ENCODE measurements at places on chromosomes 3 and 15.
A peak's percentile ranks its signal among the peaks of the same experiment; 100 is the strongest.

DNA sequence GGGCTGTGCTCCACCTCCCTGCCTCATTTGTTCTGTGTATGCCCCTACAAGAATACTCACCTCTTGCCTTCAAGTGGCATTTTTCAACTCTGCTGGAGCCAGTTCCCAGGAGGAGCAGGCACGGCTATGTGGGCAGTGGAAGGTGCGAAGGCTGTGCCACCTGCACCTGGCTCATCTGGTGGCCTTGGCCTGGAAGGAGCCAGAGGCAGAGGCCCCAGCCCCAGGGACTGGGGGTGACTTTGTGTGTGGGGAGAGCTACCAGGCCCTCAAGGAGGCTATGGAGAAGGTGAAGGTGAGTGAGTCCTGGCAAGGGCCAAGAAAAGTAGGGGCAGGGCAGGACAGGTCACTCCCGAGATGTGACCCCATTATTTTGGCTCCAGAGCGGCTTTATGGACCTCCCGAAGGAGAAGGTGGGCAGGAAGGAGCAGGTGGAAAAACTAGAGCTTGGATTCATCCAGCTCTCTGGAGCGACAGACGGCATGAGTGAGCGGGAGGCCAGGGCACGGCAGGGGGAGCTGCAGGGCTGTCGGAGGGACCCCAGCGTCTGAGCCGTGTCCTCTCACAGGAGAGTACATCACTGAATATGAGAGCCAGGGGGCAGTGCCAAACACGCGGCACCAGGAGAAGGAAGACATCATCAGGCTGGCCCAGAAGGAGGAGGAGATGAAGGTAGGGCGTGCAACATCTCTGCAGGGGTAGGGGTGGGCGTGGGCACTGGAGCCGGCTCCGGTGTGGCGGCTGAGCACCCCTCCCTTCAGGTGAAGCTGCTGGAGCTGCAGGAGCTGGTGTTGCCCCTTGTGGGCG lies 57.3 kb upstream of the UBE2Q2 start:
- DNase-seq, result no peak

GRCh38 chr3:126937973-126938372 lies 44.9 kb upstream of the PLXNA1 start:
- DNase-seq, result no peak

GRCh38 chr3:131038326-131038725 lies 11.6 kb downstream of the NEK11 start:
- no peak for DNase-seq

GRCh38 chr3:135226057-135226456 lies 431.0 kb downstream of the EPHB1 start:
- no peak for DNase-seq

- DNase-seq, result no peak
Measured at GRCh38 chr15:49625460-49626036, 4.7 kb downstream of the DTWD1 start.

- no peak for DNase-seq
Measured at GRCh38 chr3:123637131-123637530, 52.3 kb upstream of the HACD2 start.

DNA sequence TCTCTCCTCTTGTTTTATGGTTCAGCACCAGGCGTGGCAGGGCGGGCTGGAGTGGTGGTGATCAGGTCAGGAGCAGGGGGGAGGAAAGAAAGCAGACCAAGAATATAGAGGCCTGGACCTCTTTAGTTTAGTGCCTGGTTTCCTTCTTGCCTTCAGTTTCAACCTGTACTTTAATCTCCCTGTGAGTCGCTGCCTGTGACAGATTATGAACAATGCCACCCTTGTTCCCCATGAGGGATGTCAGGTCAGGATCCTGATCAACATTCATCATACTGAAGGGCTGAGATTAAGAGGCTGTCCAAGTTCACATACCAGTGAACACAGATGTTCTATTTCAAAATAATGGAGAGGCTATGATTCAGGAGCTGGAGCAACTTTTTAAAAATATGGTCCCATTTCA lies 11.4 kb downstream of the ENTPD3 start:
- DNase-seq, result no peak

DNA sequence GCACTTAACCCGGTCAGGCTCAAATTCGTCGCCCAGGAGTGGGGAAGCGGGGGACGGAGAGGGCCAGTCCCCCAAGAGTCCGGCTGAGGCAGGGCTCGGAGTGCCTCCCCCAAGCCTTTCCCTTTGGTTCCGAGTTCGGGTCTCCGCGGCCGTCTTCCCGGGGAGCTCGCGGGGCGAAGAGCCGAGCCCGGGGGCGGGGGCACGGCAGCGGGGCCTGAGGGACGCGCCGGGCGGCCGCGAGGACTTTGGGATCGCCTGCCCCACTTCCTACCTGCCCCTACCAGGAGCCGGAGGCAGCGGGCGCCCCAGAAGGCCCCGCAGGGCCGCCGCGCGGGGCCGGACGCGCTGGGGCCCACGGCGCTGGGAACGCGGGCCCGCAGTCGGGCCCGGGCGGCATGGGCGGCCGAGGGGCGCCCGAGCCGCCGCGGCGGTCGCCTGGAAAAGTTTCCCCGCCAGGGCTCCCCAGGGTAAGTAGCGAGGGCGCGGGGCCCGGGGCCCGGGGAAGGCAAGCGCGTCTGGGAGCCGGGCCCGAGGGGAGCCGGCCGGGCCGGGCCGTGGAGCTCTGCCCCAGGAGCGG lies 2.8 kb downstream of the FURIN start:
- DNase-seq, result no peak

- DNase-seq, result no peak
Measured at GRCh38 chr15:99711625-99712024, 21.6 kb downstream of the LYSMD4 start.

GRCh38 chr3:89957451-89957850 lies 850.0 kb downstream of the EPHA3 start:
- no peak for DNase-seq

DNA sequence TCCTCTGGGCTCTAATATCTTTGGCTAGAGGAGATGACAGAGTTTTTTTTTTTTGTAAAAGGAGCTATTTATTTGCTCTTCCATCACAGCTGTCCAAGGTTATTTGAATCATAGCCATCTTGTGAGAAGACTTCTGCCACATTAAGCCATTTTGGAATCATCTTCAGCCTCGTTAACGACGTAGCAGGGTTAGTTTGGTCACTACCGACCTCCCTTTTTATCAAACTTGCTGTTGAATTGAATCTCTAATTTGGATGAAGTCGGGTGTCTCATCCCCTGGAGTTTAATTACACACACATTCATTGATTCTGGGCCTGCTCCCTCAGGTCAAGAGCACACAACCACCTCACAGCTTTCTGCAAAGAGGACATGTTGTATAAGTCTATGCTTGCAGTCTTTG lies 238.7 kb downstream of the CPNE4 start:
- DNase-seq, result no peak

DNA sequence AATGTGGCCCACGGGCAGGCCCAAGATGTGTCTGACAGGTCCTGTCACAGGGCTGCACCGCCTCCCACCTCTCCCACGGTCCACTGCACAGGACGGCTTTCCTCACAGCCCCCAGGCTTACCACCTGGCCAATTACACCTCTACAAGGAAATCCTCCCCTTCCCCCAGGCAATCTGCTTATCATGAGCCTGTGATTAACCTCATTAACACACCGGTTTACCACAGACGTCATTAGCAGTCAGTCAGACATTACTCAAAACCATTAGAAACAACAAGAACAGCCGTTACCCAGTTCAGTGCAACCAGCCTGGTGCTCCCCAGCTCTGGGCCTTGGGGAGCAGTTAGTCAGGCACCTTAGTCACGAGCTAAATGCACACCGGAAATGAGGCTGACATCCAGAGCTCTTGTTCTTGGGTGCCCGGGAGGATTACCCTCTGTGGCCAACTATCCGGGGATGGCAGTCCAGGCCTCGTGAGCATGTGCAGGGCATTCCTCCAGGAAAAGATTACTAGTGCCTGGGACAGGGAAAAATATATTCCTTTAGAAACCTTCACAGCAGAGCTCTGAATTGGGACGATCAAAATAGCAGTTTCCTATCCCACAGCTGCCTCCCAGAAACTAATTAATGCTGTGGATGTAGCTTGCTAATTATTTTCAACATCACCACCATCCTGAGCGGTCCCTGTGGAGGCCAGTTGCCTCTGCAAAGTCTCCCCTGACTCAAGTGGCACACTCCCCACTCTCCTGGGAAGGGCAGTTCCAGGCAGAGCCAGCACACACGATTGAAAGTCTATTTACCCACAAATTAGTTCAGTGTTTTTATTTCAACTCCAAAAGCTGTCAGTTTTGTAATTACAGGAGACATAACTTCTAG lies 117.4 kb upstream of the ZBED2 start:
- DNase-seq, result no peak

GRCh38 chr3:181794011-181794790 lies 82.5 kb downstream of the SOX2 start:
- DNase-seq, result no peak

GRCh38 chr3:110741891-110742290 lies 329.7 kb upstream of the NECTIN3 start:
- no peak for DNase-seq

- no peak for DNase-seq
Measured at GRCh38 chr3:59254433-59254832, 204.6 kb upstream of the CFAP20DC start.

DNA sequence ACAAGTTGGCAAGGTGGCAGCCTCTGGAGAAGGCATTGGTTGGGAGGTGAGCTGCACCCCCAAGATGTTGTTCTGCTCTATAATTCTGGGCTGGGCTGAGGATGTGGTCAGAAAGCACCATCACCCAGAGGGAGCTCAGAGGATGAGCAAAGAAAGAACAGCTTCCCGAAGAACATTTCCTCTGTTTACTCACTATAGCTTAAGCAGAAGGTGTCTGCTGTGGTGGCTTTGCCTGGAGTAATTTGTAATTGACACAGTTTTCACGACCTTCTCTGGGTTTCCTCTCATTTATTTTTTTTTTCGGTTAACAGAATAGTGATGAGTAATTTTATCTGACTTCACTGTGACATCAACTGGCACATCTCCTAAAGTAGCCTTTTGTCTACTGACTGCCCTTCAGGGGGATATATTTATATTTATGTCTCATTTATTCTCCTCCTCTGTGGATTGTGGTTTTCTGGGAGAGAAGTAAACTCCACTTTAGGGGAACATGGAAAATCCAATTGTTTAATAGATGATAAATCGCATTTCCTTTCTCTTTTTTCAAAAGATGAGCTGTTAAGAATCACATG lies 49.5 kb upstream of the ABHD17C start:
- DNase-seq, result no peak

DNA sequence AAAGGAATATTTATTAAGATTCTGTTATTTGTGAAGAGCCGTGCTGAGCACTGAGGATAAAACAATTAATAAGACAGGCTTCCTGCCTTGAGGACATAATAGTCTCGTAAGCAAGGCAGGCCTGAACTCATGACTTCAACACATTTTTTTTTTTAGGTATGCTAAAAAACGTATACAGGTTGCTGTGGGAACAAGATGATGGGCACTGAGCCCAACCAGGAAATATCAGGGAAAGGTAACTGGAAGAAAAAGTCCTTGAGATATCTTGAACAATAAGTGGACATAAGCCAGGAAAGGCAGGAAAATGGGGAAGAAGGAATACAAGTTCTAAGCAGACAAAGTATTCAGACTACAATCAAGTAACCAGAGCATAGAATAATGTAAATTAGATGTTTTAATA lies 26.1 kb downstream of the CERS3 start:
- DNase-seq, result no peak

- no peak for DNase-seq
Measured at GRCh38 chr3:106108925-106109324, 240.1 kb upstream of the CBLB start.

GRCh38 chr15:62807539-62808130 lies 234.9 kb upstream of the TPM1 start:
- no peak for DNase-seq

GRCh38 chr3:71629711-71630110 lies 46.2 kb upstream of the FOXP1 start:
- peak; percentile 10 for DNase-seq

GRCh38 chr3:65112751-65113300 lies 425.0 kb upstream of the ADAMTS9 start:
- no peak for DNase-seq

DNA sequence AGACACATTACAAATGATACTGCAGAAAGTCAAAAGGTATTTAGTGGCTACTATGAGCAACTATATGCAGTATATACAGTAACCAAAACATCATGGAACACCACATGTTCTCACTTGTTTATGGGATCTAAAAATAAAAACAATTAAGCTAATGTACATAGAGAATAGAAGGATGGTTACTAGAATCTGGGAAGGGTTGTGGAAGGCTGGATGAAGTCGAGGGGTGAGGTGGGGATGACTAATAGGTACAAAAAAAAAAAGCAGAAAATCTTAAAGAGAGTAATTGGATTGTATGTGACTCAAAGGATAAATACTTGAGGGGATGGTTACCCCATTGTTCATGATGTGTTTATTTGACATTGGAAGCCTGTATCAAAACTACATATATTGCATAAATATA lies 848.8 kb upstream of the GBE1 start:
- no peak for DNase-seq

- no peak for DNase-seq
Measured at GRCh38 chr3:77446761-77447160, 406.9 kb downstream of the ROBO2 start.

DNA sequence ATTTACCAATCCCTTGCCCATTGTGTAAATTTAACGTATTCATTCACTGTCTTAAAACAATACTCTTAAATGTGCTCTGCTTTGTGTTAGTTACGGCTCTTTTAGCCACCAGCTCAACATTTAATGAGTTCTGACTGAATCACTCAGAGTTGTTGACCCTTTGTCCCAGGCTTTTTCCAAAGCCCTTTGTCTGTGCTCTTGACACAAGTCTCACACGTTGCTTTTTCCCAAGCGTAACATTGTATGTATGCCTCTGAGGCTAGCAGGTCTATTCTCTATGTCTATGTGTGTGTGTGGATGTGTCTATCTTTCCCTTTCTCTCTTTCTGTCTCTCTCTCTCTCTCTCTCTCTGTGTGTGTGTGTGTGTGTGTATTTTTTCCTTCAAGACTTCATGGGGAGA lies 435.4 kb upstream of the GOLIM4 start:
- no peak for DNase-seq

GRCh38 chr3:32502946-32503286 lies 264 bp upstream of the CMTM6 start:
- no peak for DNase-seq

DNA sequence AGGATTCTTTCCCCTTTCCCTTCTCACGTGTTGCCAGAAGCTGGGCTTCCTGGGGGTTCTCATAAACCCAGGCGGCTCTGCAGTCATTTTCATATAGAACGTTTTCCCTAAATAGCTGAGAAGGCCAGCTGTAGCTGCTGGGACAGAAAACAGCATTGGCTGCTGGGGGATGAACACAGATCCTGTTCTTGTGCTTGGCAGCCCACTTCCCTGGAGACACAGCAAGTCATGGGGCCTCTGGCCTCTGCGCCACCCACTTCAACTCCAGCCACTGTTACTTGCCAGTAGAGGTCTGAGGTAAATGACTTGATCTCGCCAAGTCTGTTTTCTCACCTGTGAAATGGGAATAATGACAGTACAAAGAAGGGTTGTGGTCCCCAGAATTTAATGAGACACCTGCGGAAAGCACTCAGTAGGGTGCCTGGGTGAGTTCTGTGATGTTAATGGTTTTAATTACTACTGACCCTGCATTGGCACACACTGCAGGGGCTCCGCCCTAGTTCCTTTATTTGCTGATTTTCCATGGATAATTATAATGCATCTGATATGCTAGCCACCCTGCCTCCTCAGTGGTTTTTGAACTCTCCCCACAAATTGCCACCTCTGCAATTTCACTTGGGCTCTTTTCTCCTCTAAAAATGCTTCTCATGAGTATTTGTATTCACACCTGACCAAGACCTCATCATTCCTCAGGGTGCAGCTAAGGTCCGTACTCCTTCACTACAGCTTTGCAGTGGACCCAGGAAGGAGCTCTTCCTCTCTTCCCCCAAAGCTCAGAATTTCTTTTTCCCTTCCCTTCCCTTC lies 274.7 kb downstream of the RPLP1 start:
- no peak for DNase-seq
